Stimulated activated CD8-positive, alpha-beta memory T cell treated with anti-CD3 and anti-CD28 coated beads, Interleukin-4, amount 100 ng/mL, for 4 hours (primary cell): ENCODE measurements at places on chromosomes 7 and 10.

- DNase-seq: no peak
Observed at GRCh38 chr7:146960773-146961391, 844.3 kb downstream of the CNTNAP2 start.

DNA sequence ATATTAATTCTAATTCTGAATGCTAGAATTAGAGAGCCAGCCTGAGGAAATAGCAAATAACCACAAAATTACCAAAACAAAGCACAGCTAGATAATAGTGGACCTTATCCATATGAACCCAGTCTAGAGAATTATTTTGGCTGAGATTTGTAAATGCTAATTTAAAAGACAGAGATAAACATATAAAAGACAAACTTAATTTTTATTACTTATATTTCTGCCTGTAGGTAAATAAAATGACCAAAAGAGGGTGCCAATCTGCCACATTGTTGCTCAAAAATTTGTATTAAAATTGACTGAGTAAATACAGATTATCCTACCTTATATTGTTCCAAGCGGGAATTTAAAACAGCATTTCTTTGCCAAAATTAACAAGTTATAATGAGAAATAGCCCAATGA is 20.2 kb downstream of the RTKN2 start:
- DNase-seq: no peak

DNA sequence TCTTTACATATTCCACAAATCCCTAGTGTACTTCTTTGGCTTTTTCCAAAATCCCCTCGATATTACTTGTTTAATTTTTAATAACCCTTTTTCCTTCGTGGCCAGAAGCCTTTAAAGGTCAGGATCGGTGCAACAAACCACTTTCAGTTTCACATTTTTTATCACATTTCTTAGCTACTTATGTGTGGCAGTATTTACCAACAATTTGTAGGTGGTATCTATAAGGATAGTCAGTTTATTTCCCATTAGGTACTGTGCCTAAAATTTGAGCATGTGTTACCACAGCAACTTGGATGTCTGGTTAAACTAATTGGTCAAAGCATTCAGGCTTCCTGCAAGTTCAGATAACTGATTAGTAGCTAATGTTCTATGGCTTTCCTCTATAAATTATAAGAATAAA is 104.9 kb downstream of the CDK14 start:
- no peak for DNase-seq

- no peak for DNase-seq
Observed at GRCh38 chr10:123287594-123288247, 133.5 kb downstream of the BUB3 start.

- no peak for DNase-seq
Observed at GRCh38 chr7:116525298-116525912, 569 bp downstream of the CAV1 start.

DNA sequence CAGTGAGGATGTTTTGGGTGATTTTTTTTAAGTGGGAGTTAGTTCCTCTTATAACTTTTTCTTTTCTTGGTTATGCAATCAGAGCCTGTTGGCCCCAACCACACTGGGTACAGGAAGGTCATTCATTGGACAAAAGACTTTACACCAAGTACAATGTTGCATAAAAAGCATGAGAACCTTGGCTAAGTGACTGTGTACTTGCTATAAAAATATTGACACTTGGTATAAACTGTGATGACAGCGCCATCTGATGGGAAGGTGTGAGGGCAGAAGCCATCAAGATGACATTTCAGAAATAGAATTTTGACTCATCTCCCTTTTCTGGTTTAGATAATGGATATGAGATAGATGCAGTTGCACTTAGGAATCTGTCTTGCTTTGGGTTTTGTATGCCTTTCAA is 126.4 kb upstream of the CCDC6 start:
- DNase-seq: no peak

DNA sequence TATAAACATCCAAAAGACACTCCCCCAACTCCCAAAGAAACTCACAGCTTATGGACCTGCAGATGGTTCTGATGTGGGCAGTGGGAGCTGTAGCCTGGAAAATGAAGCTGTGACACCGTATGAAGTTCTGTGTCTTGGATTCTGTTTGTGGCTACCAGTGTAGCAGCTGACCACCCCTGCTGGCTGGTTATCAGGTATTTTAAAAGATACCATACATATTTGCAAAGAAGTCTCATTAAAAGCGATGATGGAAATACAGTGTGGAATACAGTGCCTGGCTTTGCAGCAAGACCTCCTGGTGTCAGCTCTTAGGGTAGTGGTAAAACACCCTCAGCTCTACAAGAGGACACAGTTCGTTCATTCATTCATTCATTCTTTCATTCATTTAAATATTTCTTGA is 194.3 kb upstream of the PRKCQ start:
- DNase-seq: no peak
